Activated CD4-positive, CD25-positive, alpha-beta regulatory T cell (primary cell): ENCODE measurements at places on chromosomes 7 and 10.
A peak's percentile ranks its signal among the peaks of the same experiment; 100 is the strongest.

- DNase-seq: no peak
Measured at GRCh38 chr7:137873524-137873923, 26.8 kb upstream of the DGKI start.

GRCh38 chr10:46522295-46523118, 34.0 kb downstream of the GPRIN2 start:
- DNase-seq: no peak

- DNase-seq: no peak
Measured at GRCh38 chr10:12898271-12898670, 103.2 kb downstream of the CCDC3 start.

- no peak for DNase-seq
Measured at GRCh38 chr7:131595699-131596098, 39.3 kb upstream of the PODXL start.

DNA sequence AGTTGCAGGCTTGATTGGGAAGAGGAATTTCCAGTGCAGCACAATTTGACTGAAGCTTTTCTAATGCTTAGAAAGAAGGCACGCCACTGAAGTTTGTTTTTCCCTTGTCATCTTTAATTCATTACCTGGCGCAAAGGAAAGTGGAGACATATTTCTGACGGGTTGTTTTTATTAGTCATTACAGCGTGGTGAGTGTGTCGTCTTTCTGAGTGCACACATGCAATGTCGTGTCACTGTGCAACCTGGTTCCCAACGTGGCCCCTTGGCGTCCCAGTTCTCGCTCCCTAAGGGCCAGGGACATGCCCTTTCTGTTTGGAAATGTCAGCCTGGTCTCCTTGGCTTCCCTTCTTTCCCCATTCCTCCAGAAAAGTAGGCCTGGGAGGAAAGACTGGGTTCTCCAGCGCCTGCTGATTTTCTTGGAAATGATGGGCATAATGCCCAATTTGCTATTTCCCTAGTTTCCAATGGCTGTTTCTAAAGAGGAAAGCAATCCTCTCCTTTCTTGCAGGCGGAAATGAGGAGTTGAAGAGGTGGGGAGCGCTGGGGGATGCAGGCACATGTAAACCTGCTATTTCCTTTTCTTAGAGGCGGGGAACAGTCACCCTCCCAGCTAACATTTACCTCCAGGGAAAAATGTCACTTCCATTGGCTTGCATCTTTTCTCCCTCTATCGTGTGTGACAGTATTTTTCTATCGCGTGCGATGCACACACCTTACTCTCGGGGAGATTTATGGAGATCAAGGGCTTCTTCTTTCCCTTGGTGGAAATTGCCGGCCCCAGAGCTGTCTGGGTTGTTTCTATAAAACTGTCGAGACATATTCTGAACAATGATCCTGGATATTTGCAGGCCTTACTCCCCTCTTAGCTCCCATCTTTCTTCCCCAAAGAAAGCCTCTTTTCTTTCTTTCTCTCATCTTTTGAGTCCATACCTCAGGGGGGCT, 249.8 kb downstream of the ARHGAP12 start:
- DNase-seq: no peak

DNA sequence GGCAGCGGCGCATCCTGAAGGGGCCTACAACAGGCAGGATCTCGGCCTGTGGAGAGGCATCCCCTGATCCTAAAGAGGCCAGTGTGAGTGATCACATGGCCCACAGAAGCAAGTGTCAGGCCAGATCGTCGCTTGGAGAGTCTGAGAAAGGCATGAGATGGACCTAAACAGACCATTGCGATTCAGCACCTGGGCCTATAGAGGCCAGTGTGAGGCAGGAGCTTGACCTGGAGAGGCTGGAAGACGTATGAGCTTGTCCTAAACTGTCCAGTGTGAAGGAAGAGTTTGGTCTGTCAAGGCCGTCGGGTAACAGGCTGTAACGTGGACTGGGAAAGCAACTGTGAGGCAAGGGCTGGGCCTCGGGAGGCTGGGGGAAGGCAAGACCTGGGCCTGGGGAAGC, 172.6 kb downstream of the TPST1 start:
- no peak for DNase-seq

- no peak for DNase-seq
Measured at GRCh38 chr10:68934994-68935393, 21.0 kb upstream of the DDX21 start.

GRCh38 chr10:51643734-51644133, 55.7 kb downstream of the CSTF2T start:
- DNase-seq: no peak

DNA sequence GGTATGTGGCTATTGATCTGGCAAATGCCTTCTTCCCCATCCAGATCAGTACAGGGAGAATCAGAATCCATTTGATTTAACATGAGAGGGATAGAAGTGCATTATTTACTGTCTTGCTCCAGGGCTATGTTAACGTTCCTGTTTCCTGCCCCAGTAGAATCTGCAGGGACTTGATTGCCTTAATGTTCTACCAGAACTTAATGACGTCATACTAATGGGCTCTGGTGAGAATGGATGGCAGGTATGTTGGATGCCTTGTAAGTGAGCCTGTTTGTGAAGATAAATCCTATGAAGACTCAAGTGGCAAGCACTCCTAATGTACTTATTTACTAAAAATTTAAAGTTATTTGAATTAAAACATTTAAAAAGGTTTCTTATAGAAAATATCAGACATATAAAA, 44.5 kb upstream of the CHCHD3 start:
- no peak for DNase-seq

GRCh38 chr7:130703851-130704250, 17.5 kb upstream of the TSGA13 start:
- DNase-seq: no peak

DNA sequence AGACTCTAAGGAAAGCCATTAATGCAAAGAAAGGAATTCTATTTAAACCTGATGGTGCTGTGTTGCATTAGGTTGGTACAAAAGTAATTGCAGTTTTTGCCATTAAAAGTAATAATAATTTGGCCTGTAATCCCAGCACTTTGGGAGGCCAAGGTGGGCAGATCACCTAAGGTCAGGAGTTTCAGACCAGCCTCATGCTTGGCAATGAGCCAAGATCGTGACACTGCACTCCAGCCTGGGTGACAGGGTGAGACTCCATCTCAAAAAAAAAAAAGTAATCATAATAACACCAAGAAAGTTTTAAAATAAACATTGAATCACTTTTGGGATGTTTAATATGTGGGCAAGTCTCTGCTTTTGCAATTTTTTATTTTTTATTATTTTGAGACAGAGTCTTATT, 107.3 kb upstream of the FRMD4A start:
- no peak for DNase-seq

- DNase-seq: no peak
Measured at GRCh38 chr10:23095966-23096801, 805 bp downstream of the MSRB2 start.

GRCh38 chr7:105228555-105228954, 160.2 kb downstream of the SRPK2 start:
- no peak for DNase-seq

DNA sequence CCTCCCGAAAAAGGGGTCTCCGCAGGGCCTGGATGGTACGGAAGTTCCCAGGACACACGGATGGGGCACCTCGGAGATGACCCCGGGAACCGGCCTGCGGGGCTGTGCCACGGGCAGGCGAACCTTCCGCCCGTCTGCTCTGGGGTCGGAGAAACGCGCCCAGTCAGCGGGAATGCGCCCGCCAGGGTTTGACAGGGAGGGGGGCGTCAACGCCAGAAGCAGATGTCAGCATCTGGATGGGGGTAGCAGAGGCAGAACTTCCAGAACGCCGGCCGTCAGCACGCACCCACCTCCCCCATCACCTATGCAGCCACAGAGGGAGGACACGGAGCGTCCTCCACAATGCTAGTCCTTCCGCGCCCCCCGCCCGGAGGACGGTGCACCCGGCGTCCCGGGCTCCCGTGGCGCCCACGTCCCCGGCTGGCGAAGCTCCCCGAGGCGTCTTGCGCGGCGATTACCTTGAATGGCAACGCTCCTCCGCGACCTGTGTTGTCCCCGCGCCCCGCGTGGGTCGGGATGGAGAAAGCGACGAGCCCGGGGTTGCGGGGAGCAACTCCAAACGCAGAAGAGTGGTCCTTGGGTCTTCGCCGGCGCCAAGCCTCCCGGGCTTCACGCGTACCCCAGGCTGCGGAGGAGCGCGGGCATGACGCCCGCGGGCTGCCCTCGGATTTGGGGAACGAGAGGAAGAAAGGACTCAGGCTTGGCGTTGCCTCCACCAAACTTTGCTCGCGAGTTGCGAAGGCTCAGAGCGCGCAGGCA, 561 bp downstream of the FGFR2 start:
- no peak for DNase-seq

DNA sequence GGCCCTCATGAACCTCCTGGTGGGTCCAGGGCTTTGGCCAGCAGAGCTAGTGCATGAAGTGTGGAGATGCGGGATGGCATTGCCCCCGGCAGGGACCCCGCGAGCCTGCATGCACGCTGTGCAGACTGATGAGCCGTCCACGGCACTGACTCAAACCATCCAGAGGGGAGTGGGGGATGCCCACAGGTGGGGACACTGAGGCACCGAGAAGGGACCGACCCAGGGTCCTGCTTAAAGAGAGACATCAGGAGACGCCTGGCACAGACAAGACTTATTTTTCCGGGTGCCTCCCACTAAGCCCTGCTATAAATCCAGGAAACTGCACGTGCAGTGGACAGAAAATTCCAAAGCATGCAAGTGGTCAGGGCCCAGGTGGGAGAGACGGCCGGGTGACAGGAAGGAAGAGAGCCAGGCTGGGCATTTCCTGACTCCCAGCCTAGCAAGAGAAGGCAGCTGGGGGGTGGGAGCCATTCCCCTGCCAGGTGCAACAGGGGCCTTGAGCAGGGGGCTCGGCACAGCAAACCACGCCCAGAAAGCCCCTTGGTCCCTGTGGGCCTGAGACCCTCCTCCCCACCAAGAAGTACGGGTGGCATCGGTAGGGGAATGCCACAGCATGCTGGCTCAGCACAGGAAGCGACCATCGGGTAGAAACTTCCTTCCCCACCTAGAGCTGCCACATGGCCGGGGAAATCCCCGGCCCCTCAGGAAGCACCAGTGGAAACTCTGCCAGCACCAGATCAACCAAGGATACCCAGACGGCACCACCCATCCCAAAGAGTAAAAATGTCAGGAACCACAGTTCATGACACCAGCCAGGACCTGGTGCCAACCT, 91.5 kb downstream of the FOXL3 start:
- no peak for DNase-seq

- peak; percentile 63 for DNase-seq
Measured at GRCh38 chr10:132387764-132388210, 9.2 kb upstream of the PWWP2B start.

- no peak for DNase-seq
Measured at GRCh38 chr10:124601016-124601415, 139.4 kb downstream of the LHPP start.

- DNase-seq: no peak
Measured at GRCh38 chr7:14806891-14807290, 95.7 kb downstream of the DGKB start.

DNA sequence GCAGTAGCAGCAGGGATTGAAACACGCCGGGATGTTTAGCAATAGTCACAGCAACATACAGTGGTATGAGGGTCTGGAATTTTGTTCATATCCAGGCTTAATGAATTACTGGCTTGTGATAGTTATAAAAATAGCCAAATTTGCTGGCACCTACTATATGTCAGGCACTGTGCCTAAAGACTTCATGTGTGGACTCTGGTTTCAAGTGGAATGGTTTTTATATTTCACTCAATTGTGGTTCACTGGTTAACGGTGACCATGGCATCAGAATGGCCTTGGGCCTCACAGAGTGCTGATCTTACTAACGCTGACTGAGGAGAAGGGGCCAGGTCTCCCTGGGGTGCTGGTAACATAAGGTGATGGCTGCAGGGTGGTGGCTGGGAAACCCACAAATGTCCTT, 55.7 kb downstream of the CELF2 start:
- no peak for DNase-seq

DNA sequence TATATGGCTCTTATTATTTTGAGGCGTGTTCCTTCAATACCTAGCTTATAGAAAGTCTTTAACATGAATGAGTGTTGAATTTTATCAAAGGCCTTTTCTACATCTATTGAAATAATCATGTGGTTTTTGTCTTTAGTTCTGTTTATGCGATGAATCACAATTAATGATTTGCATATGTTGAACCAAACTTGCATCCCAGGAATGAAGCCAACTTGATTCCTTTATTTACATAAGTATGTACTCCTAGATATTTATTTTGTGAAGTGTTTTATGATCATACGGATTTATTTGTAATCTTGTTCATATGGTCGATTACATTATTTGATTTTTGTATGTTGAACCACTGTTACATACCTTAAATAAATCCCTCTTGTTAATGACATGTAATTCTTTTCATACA, 244.3 kb upstream of the KCND2 start:
- no peak for DNase-seq

DNA sequence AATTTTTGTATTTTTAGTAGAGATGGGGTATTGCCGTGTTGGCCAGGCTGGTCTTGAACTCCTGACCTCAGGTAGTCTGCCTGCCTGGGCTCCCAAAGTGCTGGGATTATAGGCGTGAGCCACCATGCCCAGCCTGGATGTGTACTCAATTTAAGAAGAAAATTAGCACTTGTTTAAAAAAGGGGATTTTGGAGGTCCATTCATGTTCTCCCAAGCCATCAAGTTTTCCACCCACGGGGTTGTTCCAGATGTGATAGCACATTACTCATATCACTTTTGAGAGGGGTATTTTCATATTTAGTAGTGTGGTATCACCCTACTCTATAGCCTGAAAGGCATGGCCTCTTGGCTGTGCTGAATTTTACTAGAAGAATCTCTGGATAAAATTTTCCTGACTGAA, 10.5 kb upstream of the SLC26A3 start:
- no peak for DNase-seq

- peak; percentile 11 for DNase-seq
Measured at GRCh38 chr10:93482145-93482834, at the start of gene MYOF. Gene MYOF (minus strand): TSS chr10:93482334. CDS start chr10:93482194, 140 bp downstream.

DNA sequence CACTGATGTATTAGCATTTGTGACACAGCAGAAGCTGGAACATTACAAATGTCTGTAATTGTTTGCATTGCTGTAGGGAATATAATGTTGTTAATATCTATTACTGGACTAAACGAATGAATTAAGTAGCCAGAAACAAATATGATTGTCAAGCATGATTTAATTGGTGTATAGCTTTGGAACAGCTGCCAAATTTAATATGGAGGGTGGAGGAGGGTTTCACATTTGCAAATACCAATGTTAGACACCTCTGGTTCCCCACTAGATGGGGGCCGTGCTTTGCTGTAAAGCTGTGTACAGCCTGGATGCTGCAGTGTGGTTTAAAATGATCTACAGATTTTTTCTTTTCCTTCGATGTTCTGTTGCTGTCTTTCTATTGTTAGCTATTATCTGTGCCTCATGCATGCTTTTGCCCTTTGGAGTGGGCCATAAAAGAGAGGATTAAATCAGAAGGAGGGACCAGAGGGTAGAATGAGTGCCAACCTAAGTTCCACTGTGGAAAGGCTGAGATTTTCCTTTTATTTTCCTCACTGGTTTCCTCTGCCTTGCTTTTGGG, 23.1 kb downstream of the DNAJB9 start:
- DNase-seq: no peak
